Activated CD8-positive, alpha-beta memory T cell treated with anti-CD3 and anti-CD28 coated beads, Interleukin-2, amount 10 ng/mL, durations not matched to agents 7 days and 5 days (primary cell): ENCODE measurements at places on chromosomes 4 and X. TPM values are rescaled to one million over a fixed set of nuclear protein-coding genes. Genes with fewer than 3 reads are reported as not detected.

- no peak for DNase-seq
Observed at GRCh38 chr4:113179091-113179490, 129.6 kb downstream of the ANK2 start.

Gene FAM9C
- not detected for total RNA-seq

DNA sequence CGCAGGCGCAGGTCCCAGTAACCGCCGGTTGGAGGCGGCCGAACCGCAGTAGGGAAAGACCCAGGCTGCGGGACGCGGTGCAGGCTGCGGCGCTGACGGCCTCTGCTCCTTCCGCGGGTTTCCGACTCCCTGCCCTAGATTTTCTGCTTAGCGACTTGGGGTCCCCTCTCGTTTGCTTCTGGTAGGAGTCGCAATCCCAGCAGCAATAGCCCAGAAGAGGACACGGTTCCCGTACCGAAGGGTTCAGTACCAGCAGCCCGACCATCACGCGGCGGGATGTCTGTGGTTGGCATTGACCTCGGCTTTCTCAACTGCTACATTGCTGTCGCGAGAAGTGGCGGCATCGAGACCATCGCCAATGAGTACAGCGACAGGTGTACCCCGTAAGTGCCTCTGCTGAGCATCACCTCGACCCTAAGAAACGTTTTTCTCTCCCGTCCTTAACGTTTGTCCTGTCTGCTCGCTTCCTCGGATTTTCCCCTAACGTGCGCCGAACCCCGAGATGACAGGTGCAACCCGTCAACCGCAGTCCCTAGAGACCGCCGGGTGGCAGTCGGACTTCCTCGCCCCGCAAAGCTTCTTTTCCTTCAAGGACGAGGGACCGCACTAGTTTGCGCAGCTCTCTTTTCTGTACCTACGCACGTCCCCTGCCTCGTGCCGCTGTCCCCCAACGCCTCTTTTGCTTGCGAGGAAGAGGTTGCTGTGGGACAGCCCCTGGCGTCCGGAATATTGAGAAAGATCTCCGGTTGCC lies at the start of gene HSPA4L:
TSS of gene HSPA4L (plus strand) at position 48 of the 751 bp plus-strand sequence. CDS start at position 277, 229 bp downstream.
- DNase-seq, result peak; percentile 62

- DNase-seq, result no peak
Observed at GRCh38 chr4:30268370-30268769, 451.8 kb upstream of the PCDH7 start.

DNA sequence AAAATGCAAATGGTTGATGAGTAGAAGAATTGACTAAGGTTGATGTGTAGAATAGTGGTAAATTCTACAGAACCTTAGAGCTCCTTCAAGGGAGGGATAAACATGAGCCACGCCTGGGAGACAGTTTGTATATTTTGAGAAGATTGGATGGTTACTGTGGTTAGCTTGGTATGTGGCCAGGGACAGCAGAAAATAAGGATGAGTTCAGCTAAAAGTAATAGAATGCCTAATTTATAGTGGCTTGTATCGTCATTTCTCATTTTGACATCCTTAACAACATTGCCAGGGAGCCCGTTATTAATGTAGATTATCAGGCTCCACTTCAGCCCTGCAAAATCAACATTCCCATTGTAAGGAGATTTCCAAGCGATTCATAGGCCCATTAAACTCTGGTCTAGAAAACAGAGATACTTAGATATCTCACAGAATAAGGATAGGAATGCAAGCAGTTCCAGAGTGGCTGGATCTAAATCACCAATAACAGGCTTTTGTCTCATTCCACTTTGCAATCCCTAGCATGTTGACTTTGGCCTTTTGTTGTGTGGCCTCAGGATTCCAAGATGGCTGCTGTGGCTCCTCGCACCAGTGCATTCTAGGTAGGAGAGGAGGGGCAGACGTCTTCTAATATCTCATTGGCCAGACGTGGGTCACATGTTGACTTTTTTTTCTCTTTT lies 6.4 kb upstream of the PTTG2 start:
- DNase-seq, result no peak
